NCI-H1417 treated with DMSO at 0.1 percent for 48 hours (cell line): ENCODE measurements at places on chromosomes 12 and 14.

- DNase-seq, result peak; percentile 36
Measured at GRCh38 chr12:2248901-2249381, 196.2 kb downstream of the CACNA1C start.

DNA sequence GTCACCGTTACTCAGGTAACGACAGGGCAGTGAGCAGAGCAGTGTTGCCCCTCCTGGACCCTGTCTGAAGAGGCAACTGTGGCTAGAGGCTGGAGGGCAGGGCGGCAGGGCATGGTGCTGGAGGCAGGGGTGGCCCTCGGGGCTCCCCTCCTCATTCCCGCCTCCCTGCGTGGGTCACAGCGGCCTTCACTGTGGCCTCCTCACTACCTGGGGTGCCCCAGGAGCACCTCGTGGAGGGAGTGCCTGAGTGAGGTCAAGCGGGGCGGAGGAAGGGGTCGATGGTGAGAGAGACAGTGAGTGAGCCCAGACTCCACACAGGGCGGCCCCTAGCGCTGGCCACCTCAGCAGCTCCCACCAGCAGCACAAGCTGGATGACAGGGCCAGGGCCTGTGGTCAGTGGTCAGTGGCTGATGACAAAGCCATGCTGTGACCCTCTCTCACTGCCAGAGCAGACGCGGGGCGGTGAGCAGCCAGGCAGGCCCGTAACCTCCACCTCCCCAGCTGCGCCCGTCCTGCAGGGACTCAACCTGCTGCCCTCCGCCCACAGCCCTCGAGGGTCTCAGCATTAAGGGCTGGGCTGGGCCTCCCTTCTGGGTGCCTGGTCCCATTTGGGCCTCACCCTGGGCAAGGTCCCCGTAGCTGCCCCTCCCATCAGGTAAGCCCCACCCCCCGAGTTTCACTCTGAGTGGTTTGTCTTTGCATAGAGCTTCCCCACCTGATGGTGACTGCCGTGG is 17.8 kb downstream of the GPR132 start:
- DNase-seq, result no peak

- DNase-seq, result no peak
Measured at GRCh38 chr14:55129086-55129427, at the start of gene LGALS3. TSS of gene LGALS3 (plus strand) at chr14:55129252. CDS start at chr14:55137374, 8,122 bp downstream.

- no peak for DNase-seq
Measured at GRCh38 chr12:26874501-26875296, 41.7 kb upstream of the ITPR2 start.

DNA sequence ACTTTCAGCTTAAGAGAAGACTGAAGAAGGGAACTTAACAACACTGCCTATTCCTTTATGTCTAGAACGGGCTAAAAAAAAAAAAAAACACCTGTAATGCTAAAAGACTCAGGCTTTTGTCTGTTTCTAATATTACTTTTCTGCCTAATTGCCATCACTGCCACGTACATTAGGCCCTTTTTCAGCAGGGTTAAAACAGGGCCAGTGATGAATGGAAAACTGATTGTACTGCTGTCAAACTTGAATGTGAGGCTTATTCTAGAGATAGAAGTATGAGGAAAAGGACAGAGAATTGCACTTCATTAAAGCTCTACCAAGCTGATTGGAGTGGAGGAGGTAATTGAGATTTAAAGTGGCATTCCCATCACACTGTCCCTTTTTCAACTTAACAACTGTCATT is 535.8 kb downstream of the PRKD1 start:
- DNase-seq, result no peak
